NCI-H1417 (cell line): ENCODE measurements at places on chromosomes 1 and 21.
A peak's percentile ranks its signal among the peaks of the same experiment; 100 is the strongest.

DNA sequence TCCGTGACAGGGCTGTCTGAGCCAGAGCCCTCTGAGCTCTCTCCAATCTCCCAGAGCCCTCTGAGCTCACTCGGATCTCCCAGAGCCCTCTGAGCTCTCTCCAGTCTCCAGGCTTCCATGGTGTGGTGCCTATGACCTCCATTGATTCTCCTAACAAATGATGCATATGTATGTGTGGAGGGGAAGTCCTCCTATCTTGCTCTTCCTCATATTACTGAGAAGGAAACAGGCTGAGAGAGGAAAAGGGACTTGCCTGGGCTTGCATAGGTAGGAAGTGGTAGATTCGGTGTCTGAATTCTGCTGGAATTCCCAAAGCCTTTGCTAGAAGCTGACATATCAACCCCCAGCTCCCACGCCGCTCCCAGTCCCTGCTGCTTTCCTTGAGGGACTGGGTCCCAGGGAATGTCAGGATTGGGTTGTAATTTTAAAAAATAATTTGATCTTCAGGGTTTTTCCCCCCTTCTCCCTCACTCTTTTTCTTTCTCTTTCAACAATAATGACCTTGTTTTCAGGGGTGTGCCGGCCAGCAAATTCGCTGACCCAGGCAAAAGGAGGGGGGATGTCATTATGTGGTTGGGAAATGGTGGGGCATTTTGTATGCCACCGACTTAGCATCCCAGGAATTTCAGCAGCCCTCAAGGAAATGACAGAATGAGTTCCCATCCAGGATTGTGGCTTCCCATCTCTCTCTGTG, 42.3 kb upstream of the RUNX3 start:
- no peak for DNase-seq

- DNase-seq, result no peak
Observed at GRCh38 chr1:210770396-210770984, 363.5 kb downstream of the KCNH1 start.

DNA sequence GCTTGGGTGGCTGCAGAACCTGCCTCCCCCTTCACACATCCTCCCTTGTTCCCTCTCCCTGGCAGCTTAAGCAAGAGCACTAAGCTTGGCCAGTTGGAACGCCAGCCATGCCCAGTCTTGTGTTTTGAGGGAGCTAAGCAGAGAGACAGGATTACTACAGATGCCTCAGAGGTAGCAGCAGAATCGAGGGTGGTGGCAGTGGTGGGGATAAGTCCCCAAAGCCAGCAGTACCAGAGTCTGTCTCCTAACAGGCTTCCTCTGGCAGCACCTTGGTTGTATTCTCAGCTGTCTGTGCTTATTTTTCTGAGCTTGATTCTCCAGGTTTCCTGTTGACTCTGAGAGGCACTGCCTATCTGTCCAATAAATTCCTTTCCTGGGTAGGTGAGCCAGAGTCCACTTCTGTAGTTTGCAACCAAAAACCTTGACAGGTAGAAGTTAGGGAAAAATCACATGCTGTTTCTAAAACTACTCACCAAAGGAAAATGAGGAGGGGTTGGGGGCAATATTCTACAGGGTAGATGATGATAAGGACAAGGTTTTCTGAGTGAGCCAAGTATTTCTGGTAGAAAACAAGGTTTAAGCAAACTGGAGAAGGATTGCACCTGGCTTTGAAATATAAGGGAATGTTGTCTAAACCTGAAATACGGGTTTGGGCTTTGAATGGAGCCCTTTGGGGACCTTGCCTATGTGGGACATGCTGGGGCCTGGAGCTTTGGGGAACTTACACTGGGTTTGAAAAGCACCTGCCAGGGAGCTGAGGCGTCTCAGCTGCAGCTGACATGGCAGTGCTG, 100.8 kb downstream of the PBX1 start:
- peak; percentile 11 for DNase-seq

- no peak for DNase-seq
Observed at GRCh38 chr1:109185357-109185756, 28.4 kb upstream of the SARS1 start.

GRCh38 chr1:88701275-88701674, 17.2 kb downstream of the PKN2 start:
- no peak for DNase-seq

GRCh38 chr1:229217716-229218115, 53.2 kb upstream of the RAB4A start:
- DNase-seq, result no peak

DNA sequence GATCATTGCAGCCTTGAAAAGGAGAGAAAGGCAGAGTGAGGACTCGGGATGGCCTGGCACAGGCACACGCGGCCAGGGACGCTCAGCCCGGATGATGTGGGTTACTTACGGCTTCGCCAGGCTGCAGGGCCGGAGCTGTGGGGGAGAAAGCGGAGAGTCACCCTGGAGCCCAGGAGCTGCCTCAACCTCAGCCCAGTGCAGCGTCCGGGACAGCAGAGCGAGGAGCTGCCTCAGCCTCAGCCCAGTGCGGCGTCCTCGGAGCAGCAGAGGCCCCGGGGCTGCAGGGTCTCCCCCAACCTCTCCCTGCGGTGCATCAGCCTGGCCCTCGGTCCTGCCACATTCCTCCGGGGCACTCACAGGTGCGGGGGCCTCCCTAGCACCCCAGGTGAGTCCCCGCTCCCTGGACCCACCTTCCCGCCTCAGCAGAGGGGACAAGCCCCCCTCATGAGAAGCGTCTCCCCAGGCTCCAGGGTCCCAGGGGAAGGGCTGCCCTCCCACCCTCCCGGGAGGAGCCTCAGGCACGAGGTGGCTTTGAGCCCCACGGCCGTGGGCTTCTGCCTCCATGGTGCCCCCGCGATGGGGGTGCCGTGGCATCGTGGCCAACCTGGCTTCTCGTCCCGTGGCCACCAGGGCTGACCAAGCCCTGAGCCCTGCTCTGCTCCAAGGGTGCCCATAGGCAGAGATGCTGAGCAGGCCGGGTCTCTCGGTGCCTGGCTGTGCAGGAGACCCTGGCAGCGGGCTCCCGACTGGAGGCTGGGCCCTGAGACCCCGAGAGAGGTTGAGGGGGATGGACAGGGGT, 10.5 kb upstream of the RNF223 start:
- no peak for DNase-seq

- DNase-seq, result peak; percentile 21
Observed at GRCh38 chr1:204924013-204924759, 53.5 kb downstream of the NFASC start.

- no peak for DNase-seq
Observed at GRCh38 chr1:151718011-151718431, 1.4 kb upstream of the CELF3 start.

- DNase-seq, result no peak
Observed at GRCh38 chr1:93938461-93939145, 29.4 kb upstream of the GCLM start.

- DNase-seq, result no peak
Observed at GRCh38 chr1:213744780-213745179, 243.0 kb upstream of the PROX1 start.

DNA sequence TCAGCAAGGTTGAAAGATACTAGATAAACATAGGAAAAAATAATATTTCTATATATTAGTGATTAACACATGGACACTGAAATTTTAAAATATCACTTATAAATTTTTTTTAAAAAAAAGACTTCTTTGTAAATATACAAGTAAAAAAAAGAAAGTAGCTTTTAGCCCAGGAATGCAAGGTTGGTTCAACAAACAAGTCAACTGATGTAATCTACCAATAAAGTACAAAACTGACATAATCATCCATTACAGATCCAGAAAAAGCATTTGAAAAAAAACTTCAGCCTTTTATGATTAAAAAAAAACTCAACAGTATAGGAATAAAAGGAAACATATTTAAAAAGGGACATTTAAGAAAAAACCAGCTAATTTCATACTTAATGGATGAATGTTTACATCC, 48.4 kb downstream of the TRMT1L start:
- no peak for DNase-seq

GRCh38 chr1:116182019-116182714, 71.0 kb downstream of the MAB21L3 start:
- DNase-seq, result no peak

GRCh38 chr1:221138516-221138915, 259.3 kb downstream of the HLX start:
- no peak for DNase-seq

- no peak for DNase-seq
Observed at GRCh38 chr1:161834967-161835550, 68.9 kb downstream of the ATF6 start.

DNA sequence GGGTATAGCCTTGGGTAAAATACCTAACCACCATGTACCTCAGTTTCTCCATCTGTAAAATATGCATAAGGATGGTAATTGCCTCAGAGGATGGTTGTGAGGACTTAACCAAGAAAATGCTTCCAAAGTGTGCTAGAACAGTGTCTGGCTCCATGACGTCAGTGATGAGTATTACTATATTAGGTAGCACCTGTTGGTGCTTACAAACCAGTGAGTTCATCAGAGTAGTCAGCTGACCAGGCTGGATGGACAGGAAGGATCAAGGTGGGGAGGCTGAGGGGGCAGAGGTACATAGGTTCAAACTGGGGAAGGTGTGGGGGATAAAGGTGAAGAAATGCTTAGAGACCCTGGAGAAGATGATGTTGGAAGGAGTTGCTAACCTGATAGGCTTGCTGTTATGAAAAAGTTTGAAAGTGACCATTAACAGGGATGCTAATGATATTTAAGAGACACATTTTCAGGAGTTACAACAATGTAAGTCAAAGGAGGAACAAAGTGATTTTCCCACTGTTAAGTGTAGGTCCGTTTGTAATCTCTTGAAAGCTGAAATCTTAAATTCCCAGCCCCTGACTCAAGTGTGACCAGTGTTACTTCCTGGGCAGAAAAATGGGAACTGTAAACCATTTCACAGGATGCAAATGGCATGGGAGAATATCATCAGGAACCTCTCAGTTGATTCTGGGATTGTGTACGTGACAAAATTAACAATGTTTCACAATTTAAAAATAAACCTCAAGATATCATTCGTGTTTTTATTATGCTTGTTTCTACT, 4.4 kb downstream of the NTPCR start:
- DNase-seq, result no peak

GRCh38 chr21:45050345-45050796, 24.0 kb upstream of the ADARB1 start:
- no peak for DNase-seq

DNA sequence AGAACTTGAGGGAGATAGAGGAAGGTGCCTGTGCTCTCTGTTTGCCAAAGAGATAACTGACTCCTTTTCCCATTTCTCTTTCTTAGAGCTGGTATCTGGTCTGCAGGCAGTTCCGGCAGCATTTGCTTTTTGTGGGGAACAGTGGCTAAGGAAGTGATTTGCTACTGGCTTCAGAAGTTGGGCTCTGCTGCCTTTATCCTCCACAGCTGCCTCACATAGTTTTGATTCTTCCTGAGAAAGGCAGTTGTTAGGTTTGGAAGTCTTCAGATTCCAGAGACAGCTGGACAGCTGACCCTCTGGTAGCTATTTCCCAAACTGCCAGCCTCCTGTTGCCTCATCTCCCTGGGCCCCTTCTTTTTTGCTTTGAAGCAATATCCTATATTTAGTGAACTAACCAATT, 62.6 kb upstream of the MACF1 start:
- no peak for DNase-seq

GRCh38 chr1:116940814-116941599, 31.3 kb downstream of the PTGFRN start:
- DNase-seq, result peak; percentile 83

- DNase-seq, result no peak
Observed at GRCh38 chr1:13935336-13935735, 235.3 kb downstream of the PRDM2 start.

DNA sequence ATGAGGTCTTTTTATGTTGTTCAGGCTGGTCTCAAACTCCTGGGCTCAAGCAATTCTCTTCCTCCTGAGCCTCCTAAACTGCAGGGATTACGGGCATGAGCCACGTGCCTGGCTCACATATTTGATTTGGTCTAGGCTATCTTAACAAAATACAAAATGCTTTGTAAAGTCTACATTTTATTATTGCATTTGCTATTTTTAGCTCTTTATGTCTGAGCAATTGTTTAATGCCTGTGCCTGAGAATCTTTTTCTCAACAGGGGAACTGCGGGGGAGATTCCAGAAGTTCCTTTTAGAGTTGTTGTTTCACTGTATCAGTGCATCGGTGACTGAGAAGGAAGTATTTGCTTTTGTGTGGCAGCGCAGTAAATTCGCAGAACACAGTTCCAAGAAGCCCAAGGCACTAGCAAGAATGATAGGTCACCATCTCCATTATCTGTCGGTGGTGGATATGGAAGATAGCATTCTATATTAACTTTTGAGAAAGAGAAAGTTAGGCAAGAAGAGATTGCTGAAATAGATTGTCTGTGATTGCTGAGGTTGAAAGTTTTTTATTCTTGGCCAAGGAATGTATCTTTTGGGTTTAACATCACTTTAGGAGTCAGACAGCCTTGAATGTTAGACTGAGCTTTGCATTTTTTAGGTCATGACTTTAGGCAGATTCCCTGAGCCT, 167.3 kb downstream of the PDE4B start:
- DNase-seq, result no peak

- no peak for DNase-seq
Observed at GRCh38 chr21:31133243-31133830, 95.1 kb upstream of the KRTAP19-8 start.

DNA sequence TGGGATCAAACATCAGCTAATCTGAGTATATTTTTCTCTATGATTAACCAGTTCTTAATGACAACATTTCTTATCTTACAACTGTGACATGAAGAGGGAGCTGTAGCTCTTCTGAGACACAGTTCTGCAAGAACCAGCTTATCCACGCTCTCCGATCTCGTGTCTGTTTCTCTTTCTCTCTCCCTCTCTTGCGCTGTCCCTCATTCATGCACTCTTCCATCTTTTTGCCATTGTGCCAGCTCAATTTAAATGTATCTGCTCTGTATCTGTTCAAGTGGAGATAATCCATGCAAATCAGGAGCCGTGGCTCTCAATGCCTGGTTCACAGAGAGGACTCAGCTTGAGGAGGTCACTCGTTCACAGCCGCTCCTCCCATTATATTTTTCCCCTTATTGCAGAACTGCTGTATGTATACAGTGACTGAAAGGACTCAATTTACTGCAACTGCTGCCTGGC, 494.7 kb upstream of the ADGRL2 start:
- peak; percentile 97 for DNase-seq

GRCh38 chr1:70146488-70146887, 58.9 kb downstream of the LRRC40 start:
- no peak for DNase-seq

- no peak for DNase-seq
Observed at GRCh38 chr1:221030990-221031389, 151.7 kb downstream of the HLX start.

GRCh38 chr21:46386734-46387088, 62.8 kb downstream of the PCNT start:
- no peak for DNase-seq

GRCh38 chr1:209733409-209734192, 22.3 kb upstream of the TRAF3IP3 start:
- DNase-seq, result no peak
